ENCODE measurements at places on chromosomes 2 and 18. TPM values are rescaled to one million over a fixed set of nuclear protein-coding genes. Genes with fewer than 3 reads are reported as not detected.

FBXO41 gene
- total RNA-seq: 3.6 TPM

ZNF396 gene
- total RNA-seq: 4.5 TPM

DAW1 gene
- not detected for total RNA-seq

SMAD4 gene
- total RNA-seq: 95.2 TPM

TPO gene
- not detected for total RNA-seq

OLA1 gene
- total RNA-seq: 87.8 TPM

TTC32 gene
- total RNA-seq: 12.2 TPM

DIS3L2 gene
- total RNA-seq: 21.5 TPM

MEP1B gene
- total RNA-seq: not detected

TCF7L1 gene
- 0.71 TPM for total RNA-seq

HTRA2 gene
- 106 TPM for total RNA-seq

GPR35 gene
- total RNA-seq: not detected

EPB41L5 gene
- total RNA-seq: 7.1 TPM

ACMSD gene
- not detected for total RNA-seq

YWHAQ gene
- 253 TPM for total RNA-seq

GBX2 gene
- 1.2 TPM for total RNA-seq

TMEM163 gene
- not detected for total RNA-seq

FOXI3 gene
- 0.66 TPM for total RNA-seq

IL36B gene
- not detected for total RNA-seq

ADAM17 gene
- 33.3 TPM for total RNA-seq
